Mammary epithelial cell (primary cell): ENCODE measurements at places on chromosomes 13 and 19. TPM values are rescaled to one million over a fixed set of nuclear protein-coding genes. Genes with fewer than 3 reads are reported as not detected.

Gene CGB7
- 0.83 TPM for total RNA-seq

Gene KCNN1
- not detected for total RNA-seq

DNA sequence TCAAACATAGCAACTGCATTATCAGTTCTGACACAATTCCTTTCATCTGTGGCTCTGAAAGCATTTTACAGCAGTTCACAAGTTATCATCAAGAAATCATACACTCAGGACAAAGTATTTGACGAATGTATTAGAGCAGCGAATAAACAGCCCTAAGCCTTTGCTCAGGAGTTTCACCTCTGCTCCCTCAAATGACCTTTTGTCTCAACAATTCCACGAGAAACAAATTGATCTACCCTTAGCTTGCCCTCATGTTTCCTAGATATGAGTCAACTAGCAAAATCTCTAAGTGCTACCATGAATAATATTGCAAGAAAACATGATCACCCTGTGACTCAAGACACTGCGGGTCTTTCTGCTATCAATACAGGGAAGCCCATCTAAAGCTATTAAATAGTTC, 396.1 kb downstream of the EFNB2 start:
- no peak for DNase-seq

- DNase-seq, result no peak
Observed at GRCh38 chr19:11225815-11226214, 13.6 kb upstream of the ANGPTL8 start.

DNA sequence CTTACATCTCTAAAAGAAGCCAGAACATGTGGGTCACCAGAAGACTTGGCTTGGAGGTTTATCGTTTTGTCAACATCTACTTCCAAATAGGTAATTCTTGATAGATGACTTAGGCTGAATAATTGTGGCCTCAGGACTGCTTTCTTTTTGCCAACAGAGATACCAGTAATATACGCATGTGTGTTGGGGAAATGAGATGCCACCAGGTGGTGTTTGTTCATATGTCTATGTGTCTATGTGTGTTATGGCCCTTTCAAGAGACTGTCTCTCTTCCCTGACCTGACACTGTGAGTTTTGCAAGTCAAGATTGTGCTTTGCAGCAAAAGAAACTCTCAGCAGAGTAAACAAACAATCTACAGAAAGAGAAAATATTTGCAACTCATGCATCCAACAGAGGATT, 31.6 kb upstream of the METTL21C start:
- DNase-seq, result peak; percentile 39

GRCh38 chr13:33636955-33637670, 180.8 kb upstream of the RFC3 start:
- DNase-seq, result peak; percentile 49
